ENCODE measurements at places on chromosomes 4 and X. TPM values are rescaled to one million over a fixed set of nuclear protein-coding genes. Genes with fewer than 3 reads are reported as not detected.

XPNPEP2 gene
- not detected for total RNA-seq

SNCA gene
- 67.6 TPM for total RNA-seq

HSFX3 gene
- total RNA-seq = not detected

TEX13B gene
- total RNA-seq = not detected

CENPVL2 gene
- total RNA-seq = not detected

CT45A10 gene
- not detected for total RNA-seq

SEL1L3 gene
- 60.2 TPM for total RNA-seq

WFS1 gene
- 46.7 TPM for total RNA-seq

XAGE1A gene
- total RNA-seq = not detected

BEX5 gene
- 3.5 TPM for total RNA-seq

ETDB gene
- not detected for total RNA-seq

ATP5ME gene
- total RNA-seq = 213 TPM

TCEAL6 gene
- not detected for total RNA-seq

EFHC2 gene
- total RNA-seq = not detected

CYTL1 gene
- total RNA-seq = 121 TPM

MAGIX gene
- total RNA-seq = 1.9 TPM

CT45A2 gene
- not detected for total RNA-seq

COL25A1 gene
- 9.1 TPM for total RNA-seq

PRR32 gene
- total RNA-seq = not detected

CLGN gene
- total RNA-seq = 0.79 TPM

NPY2R gene
- not detected for total RNA-seq

ALB gene
- total RNA-seq = not detected

POU3F4 gene
- not detected for total RNA-seq

PPBP gene
- not detected for total RNA-seq

ABCG2 gene
- total RNA-seq = 6.0 TPM

HPSE gene
- 7.1 TPM for total RNA-seq

TACR3 gene
- not detected for total RNA-seq

RAB41 gene
- total RNA-seq = not detected

MEPE gene
- not detected for total RNA-seq

CT45A8 gene
- not detected for total RNA-seq

BTK gene
- not detected for total RNA-seq

COMMD8 gene
- total RNA-seq = 45.4 TPM

OPRPN gene
- not detected for total RNA-seq

ASB12 gene
- not detected for total RNA-seq

SPANXD gene
- total RNA-seq = not detected

IQCM gene
- total RNA-seq = not detected

VCX3B gene
- total RNA-seq = not detected

FGF13 gene
- total RNA-seq = 5.4 TPM

SPCS3 gene
- 85.8 TPM for total RNA-seq

GYG2 gene
- total RNA-seq = 0.05 TPM

SUPT20HL2 gene
- not detected for total RNA-seq

MAGEA12 gene
- not detected for total RNA-seq

GPR78 gene
- not detected for total RNA-seq

HTR2C gene
- total RNA-seq = not detected

SPON2 gene
- 0.94 TPM for total RNA-seq

C1QTNF7 gene
- not detected for total RNA-seq

SHROOM3 gene
- 1.0 TPM for total RNA-seq

KIF4A gene
- 21.7 TPM for total RNA-seq

FGFBP2 gene
- not detected for total RNA-seq

RFC1 gene
- total RNA-seq = 43.8 TPM

PRRG3 gene
- not detected for total RNA-seq

APELA gene
- total RNA-seq = not detected

ZNF141 gene
- total RNA-seq = 2.5 TPM

TREX2 gene
- total RNA-seq = 2.2 TPM

GPC4 gene
- 0.13 TPM for total RNA-seq

TBC1D8B gene
- total RNA-seq = 3.1 TPM

NXF2 gene
- not detected for total RNA-seq

UGT2B15 gene
- total RNA-seq = not detected
